Hematopoietic multipotent progenitor cell treated with erythropoietin and hydrocortisone succinate and interleukin-3 and kit ligand, for 15 days (in vitro differentiated cells): ENCODE measurements at places on chromosomes 12 and 14.
A peak's percentile ranks its signal among the peaks of the same experiment; 100 is the strongest.

DNA sequence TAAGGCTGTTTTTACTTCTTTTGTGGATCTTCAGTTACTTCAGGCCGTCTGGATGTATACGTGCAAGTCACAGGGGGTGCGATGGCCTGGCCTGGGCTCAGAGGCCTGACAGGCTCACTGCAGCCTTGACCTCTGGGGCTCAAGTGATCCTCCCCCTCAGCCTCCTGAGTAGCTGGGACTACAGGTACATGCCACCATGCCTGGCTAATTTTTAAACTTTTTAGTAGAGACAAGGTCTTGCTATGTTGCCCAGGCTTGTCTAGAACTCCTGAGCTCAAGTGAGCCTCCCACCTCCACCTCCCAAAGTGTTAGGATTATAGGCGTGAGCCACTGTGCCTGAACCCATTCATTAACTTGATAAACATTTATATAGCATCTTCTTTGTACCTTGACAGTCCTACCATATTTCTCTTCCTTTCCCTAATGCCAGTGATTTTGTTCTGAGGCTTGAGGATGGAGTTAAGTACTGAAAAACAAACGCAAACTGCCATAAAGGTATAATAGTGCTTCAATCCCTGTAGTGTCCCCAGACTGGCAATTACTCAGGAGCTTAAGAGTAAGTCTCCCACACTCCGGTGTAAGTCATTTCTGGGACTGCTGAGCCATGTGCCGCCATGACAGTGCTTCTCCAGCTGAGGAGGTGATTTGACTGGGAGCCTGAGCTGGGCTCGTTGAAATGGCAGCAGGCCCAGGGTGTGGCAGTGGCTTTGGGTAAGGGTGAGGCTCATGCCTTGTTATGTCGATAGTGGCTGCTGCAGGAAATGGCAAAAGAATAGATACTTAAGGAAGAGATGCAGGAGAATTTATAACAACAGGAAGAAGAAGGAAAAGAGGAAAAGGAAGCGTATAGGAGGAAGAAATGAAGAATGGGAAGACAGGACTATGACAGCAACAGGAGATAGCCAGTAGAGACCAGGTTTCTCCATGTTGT lies 43.7 kb upstream of the HECTD1 start:
- peak; percentile 53 for DNase-seq

DNA sequence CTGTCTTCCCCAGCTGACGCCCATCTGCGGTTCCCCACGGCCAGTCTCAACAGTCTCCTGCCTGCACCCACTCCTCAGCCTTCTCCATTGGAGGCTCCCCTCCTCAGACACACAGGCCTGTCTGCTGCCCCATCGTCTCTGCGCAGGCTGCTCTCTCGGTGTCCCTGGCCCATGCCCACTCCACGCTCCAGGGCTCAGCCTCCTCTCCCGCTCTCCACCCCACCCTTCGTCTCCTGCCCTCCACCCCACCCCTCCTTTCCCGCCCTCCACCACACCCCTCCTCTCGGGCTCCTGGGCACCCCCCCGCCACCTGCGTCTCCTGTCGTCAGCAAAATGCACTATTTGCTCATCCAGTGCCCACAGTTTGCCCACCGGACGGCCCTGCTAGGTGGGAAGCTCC lies 119.6 kb upstream of the DIO3 start:
- no peak for DNase-seq

GRCh38 chr12:91877456-91878235 lies 268.0 kb downstream of the BTG1 start:
- DNase-seq: no peak

DNA sequence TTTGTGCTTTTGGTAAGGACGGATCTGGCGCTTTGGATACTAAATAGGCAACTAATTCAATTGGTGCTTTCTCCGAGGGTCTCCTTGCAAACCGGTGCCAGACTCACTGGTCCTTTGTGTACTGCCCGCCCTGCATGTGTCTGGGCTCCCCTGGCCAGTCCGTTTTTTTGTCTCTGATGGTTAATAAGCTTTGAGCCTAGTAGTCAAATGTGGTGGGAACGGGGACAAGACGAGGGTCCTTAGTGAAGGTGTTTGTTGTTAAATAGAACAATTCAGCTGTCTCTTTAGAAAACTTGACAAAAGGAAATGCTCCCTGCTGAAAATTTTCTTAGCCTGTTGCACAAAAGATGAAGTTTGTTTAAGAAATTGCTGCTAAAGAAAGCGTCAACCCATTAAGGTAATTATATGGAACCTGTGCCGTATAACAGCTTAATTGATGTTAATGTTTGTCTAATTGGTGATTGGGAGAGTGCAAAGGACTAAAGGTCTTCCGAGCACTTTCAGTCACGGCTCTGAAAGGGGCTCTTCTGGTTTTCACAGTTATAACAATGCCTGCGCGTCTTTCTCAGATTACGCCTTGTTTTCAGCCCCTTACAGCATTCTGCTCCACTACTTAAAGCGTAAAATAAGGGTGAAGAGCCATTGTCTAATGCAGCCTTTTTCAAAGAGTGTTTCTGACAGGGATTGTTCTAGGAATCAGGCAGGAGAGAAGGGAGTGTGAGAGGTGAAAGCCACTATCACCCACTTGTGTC lies 537.4 kb downstream of the PRKD1 start:
- no peak for DNase-seq

GRCh38 chr12:94183708-94184379 lies 35.5 kb downstream of the PLXNC1 start:
- DNase-seq: no peak

- DNase-seq: no peak
Observed at GRCh38 chr12:30764251-30764650, 9.5 kb upstream of the CAPRIN2 start.

DNA sequence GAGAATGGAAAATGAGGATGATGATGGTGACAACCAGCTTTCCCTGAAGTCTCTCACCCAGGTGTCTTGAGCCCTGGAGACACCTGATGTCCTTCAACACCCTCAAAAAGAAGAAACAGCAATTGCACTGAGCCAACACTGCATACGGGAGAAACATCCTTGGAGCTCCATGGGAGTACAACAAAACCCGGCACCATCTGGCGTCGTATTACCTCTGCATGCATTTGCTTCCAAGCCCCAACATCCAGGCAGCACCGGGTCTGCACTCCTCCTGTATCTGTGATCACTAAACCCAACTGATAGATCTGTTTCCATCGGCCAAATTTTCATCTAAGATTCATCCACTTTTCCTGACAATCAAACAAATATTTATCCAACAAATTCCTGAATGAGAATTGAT lies 249.9 kb downstream of the DPF3 start:
- DNase-seq: no peak

DNA sequence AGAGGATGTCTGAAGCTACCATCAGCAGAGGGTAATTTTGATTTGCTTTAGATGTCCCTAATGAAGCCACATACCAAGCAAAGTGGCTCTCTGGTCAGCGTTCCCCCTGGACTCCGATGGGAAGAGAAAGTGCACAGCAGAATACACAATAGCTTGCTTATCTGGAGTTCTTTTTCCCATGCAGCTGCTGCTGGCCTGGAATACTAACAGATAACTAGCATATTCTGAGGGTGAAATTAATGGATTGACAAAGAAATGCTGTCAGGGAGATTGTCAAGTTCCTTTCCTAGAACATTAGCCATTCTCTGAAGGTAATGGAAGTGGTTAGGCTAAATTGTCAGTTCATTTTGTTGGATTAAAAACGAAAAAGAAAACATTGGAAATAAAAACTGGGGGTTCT lies 391.3 kb downstream of the FLRT2 start:
- no peak for DNase-seq
